ENCODE measurements at places on chromosomes 2 and 18.

DNA sequence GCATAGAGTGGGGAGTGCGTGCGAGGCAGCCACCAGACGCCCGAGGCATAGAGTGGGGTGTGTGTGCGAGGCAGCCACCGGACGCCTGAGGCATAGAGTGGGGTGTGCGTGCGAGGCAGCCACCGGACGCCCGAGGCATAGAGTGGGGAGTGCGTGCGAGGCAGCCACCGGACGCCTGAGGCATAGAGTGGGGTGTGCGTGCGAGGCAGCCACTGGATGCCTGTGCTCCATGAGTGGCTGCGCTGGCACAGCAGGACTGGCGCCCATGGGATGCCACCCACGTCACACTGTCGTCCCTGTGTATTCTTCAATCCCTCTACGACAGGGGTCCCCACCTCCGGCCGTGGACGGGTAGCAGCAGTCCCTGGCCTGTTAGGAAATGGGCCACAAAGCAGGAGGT, 221.9 kb downstream of the HDAC4 start:
- DNase-seq, result no peak

- DNase-seq, result no peak
Observed at GRCh38 chr2:60337142-60337497, 216.3 kb downstream of the BCL11A start.

DNA sequence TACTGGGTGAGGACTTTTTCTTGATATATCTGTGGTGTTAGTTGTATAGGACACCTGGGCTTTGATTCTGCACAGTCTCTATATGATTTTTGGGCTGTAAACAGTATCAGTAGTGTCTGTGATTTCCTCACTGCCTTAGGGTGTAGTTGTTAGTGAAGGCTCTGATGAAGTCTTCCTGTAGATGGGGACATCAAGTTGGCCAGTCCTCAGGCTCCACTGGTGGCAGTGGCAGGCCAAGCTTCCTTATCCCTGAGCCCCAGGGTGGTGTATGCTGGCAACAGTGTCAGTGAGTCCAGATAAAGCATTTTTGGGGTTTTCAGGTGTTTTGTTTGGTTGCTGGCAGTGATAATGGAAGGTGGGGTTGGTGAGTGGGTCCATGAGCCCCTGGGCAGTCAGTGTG, 961.4 kb downstream of the DSC3 start:
- no peak for DNase-seq

DNA sequence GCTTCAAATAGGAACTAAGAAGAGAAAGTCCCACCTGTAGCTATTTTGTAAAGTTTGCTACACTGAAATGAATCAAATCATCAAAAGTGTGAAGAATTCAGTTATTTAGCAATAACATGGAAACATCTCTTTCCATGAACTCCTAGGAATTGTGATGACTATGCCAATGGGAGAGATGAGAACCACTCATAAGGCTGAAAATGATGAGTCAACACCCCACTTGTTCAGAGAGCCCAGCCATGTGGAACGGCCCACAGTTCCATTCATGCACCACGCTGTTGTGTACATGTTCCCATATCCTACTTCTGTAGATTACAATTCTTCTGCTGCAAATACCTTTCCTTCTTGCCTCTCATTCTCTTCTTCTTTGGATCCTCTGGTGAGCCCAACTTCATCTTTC, 645.5 kb upstream of the ID2 start:
- no peak for DNase-seq

DNA sequence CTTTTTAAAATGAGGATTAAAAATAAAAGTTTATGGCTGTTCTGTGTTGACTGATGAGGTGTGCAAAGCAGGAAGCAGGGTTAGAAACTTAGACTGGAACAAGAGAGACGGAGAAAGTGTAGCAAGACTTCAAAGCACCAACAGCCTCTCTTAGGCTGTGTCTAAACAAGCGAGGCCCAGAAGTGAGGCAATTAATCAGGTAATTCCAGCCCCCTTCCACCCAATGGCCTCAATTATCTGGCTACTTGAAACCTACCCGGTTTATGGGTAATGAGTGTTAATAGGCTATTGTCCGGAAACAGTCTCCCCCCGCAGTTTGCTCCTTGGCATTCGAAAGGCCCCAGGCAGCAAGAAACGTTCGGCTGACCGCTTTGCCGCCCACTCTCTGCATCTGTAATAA, 171.7 kb upstream of the MYCN start:
- DNase-seq, result no peak

GRCh38 chr2:177252808-177253531, 11.6 kb downstream of the NFE2L2 start:
- no peak for DNase-seq

- no peak for DNase-seq
Observed at GRCh38 chr2:128390991-128391630, 72.4 kb upstream of the HS6ST1 start.

DNA sequence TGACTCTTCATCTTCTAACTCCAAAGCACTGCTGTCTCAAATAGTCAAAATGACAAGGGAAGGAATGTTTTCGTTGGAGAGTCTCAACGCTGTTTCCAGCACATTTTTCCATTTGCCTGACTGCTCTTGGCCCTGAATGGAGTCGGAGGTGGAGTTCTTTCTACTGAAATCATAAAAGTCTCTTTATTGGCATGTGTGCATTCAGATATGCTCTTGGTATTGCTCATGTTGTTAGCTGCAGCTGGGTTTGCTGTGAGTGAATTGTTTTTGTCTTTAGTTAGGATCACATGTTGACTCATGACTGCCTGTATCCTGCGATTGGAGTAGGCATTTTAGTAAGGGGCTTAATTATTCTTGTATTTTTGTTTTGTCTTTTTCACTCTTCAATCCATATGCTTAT, 16.8 kb downstream of the TMEM17 start:
- no peak for DNase-seq

GRCh38 chr18:55401638-55402191, 186.3 kb downstream of the TCF4 start:
- DNase-seq, result no peak

DNA sequence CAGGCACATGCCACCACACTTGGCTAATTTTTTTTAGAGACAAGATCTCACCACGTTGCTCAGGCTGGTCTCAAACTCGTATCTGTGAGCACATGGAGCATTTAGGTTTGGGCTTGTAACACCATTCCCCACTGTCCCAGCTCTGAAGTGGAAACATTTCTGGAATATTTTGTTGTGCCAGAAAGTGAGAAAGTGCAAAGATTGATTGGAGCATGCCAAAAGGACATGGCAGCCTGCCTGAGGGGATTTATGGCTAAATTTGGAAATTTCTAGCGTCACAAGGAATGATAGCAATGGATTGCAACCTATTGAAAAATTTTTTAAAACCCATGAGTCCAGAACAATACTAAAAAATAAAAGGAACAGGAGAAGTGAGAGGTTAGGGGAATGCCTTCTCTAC, 136.8 kb downstream of the ESCO1 start:
- DNase-seq, result no peak

DNA sequence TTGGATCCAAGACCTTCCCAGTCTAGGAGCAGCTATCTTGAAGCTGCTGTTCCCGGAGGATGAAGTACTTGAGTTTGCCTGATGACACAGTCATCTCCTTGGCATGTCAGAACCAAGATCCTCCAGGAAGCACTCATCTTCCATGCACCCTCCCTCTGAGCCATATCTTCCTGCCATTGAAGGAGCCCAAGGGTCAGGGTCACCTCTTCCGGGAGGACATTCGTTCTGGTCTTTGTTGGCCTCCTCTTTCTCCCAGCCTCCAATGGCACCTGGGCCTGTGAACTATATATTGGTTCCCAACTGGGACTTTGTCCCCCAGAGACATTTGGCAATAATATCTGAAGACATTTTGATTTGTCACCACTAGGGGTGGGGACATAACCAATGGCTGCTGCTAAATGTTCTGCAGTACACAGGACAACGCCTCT, 4.2 kb upstream of the MYO7B start:
- DNase-seq, result no peak

DNA sequence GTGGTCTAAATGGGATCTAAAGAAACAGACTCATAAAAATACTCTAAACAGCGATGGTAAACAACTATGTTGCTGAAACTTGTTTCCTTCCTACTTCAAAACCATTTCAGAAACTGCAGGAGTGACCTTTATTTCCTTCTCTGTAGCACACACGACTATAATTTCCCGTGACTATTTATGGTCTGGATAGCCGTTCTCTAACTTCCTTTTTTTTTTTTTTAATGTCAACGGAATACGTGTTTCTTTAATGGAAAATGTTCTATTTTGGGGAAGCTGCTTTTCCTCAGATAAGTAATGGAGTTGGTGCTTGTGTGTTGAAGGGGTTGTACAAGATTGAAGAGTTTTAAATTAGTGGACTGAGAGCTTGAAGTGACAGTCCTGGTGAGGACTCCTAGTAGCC, 224.1 kb downstream of the PHLPP1 start:
- DNase-seq, result no peak

DNA sequence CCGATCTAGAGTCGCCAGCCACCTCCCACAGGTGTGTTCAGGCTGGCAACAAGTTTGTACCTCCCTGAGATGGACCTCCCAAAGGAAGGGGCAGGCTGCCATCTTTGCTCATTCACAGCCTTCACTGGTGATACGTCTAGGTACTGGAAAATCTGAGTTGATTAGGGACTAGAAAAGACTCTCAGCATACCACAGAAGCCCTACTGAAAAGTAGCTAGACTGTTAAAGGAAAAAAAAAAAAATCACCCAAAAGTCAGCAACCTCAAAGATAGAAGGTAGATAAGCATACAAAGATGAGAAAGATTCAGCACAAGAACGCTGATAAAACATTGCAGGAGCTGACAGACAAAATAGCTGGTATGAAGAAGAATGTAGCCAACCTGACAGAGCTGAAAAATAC, 128.6 kb upstream of the WDR75 start:
- no peak for DNase-seq

DNA sequence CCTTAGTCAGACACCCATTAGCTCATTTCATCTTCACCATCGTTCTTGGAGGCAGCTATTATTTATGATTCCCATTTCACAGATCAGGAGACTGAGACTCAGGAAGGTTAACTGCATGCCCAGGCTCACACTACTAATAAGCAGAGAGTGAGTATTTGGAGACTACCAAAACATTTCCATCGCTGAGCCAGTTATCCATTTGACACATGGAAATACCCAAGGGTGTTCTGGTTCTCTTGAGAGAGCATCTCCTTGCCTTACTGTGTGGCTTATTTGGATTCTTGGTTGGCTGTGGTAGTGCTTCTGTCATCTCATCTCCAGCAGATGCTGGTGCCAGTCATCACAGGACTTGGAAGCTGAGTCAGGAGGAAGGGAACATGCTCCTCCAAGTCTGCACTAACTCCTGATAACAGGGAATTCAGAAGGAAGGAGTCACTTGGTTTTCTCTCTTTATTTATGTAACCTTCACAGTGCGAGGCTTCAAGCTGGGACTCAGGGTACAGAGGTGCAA, 55.2 kb downstream of the RASGRP3 start:
- DNase-seq, result no peak
